ENCODE measurements at places on chromosomes 2 and 18.

DNA sequence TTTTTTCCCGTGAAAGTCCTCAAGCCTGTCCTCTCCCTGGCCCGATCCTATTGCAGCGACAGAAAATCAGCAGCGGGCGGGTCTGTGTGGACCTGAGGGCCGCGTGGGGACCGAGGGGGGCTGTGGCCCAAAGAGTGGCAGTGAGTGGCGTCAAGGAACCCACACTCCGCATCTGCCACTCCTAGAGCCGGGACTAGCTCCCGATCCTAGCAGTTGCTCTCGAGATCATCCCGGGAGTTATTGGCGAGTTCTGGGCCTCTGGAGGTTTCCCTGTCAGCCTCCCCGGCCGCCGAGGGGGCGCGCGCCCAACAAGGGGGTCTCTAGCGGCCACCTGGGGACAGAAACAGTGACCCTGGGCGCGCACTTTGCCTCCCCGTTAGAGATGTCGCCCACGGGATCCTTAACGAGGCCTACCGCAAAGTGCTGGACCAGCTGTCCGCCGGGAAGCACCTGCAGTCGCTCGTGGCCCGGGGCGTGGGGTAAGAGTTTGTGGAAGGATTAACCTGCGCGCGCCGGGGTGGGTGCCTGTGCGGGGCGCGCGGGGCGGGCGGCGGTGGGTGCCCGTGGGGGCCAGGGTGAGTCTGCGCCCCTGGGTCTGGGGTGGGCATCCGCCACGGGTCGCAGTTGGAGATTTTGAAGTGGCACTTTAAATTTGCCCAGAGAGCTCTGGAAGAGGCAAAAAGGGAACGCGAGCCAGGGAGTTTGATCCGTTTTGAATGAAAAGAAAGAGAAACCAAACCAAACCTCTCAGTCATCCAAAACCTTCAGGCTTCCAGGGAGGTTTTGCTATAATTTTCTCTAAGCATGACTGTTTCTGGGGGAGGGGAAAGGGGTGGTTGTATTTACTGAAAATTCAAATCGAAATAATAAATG, 3.5 kb downstream of the ADCYAP1 start:
- DNase-seq: no peak

DNA sequence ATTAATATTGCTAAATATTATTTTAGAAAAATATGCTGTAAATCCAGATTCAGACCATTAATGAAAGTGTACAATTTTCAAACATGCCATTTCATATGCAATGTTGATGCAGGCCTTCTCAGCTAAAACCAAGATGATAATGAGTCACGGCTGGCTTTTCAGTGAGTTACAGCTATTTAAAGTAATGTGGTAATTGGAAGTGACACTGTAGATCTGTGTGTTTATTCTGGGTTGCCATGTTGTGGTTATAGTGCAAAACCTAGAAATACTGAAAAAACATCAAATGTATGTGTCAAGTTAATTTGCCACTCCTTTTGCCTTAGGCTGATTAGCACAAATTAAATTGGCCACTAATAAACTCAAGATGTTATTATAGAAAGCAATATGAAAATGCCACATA, 506.6 kb downstream of the ERBB4 start:
- no peak for DNase-seq

GRCh38 chr2:134315471-134315870, 61.6 kb downstream of the MGAT5 start:
- no peak for DNase-seq

- no peak for DNase-seq
Measured at GRCh38 chr2:21498016-21498415, 374.2 kb downstream of the TDRD15 start.

DNA sequence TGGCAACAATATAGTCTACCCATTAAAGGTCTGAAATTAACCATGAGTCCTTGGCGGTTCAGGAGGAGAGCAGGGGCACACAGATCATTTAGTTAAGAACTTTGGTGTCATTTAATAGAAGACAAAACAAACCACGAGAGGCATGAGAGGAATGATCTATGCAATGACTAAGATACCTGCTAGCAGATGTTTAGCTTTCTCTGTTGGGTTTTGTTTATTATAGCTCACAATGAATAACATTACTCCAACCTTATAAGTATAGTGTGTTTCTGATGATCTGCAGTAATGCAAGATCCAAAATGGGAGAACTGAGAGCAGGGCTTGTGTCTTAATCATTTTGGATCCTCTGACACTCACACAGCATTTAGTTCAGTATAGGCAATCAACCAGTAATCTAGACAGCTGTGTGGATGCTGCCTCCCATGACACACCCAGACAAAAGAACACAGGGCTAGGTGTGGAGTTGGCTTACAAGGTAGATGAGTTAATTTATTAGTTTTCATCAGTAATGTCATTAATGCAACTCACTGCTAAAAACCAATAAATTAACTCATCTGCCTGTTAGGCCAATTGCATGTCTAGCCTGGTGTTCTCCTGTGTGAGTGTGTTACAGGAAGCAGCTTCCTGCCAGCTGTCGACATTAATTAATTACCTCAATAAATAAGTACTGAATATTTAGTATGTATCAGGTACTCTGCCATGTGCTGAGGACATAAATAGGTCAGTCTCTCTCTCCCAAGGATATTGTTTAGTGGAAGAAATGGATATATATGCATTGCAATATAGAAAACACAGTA, 92.3 kb downstream of the CLIP4 start:
- no peak for DNase-seq

DNA sequence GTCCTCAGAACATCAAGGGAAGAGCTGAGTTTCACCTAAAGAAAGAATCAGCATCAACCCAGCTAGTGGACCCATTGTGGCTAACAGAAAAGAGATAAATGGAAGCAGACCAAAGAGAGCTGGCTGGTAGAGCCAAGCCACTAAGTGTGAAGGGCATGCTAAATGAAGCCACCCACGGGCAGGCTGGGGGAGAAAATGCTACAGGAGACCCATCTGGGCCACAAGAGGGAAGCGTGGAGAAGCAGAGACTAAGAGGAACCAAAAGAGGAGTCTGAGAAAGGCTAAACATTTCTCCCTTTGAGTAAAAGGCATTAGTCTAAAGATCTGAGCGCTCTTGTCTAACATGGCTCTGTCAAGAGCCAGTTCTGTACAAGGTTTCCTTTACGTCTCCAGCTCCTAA, 15.8 kb downstream of the CWC22 start:
- DNase-seq: no peak

DNA sequence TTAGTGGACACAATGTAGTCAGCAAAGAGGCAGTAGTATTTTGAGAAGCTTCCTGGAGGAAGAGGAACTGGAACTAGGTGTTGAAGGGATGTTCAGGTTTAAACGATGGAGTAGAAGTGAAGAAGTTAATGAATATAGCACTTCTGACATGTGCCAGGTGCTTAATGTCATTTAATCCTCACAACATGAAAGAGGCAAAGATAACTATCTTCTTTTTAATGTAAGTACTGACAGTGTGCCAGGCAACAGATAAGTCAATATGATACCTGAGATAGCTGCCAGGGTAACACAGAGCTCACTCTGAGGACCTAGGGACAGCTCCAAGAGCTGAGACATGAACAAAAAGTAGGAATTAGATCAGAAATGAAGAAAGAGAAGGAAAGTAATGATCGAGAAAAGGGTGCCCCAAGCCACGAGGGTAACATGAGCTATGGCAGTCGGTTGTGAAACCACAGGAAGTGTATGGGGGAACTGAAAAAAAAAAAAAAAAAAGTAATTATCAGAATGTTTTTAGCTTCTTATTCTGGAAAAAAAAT, 140.7 kb downstream of the RNF144A start:
- DNase-seq: no peak

DNA sequence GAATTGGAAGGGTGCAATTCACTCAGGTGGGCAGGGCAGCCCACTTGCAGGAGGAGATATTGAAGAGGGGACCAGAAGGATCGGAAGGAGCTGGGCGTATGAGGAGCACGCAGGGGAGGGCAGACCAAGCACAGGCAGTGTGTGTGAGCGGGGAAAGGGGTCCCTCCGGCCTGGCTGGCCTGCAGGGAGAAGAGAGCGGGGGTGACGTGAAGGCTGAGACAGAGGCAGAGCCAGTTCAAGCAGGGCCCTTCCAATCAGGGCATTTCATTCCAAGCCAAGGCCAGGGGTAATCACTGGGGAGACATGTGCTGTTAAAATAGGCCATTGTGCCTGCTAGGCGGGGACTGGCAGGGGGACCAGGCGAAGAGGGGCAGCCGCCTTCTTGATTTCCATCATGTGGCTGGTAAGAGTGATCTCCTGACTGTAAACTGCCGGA, 62.2 kb downstream of the ACKR3 start:
- DNase-seq: no peak

DNA sequence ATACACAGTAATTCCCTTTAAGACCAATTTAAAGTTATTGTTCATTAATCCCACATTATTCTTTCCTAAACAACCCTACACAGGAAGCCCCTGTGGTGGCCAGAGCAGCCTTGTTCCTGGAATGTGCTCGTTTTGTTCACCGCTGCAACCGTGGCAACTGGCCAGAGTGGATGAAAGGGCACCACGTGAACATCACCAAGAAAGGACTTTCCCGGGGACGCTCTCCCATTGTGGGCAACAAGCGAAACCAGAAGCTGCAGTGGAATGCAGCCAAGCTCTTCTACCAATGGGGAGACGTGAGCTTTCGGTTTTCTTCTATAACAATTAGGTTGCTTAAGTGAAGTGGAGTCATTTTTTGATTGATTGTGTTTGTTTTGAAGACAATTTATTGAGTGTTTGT, 101.0 kb downstream of the UNC80 start:
- no peak for DNase-seq

DNA sequence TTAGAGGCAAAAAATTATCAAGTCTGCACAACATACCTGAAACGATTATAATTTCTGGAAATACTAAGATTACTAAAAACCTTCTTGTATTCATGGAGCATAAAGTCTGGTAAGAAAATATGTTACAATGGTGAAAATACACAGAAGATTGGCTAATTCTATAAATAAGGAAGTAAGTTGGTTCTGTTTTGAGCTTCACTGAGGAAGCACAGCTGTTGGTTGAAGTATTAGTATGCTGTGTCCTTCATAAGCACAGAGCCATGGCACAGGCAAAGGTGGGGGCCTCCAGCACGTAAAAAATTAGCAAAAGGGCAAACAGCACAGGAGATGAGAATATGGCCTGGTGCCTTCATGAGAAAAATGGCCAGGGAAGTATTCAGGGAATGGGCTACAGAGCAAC, 40.4 kb upstream of the ANKRD62 start:
- DNase-seq: no peak

DNA sequence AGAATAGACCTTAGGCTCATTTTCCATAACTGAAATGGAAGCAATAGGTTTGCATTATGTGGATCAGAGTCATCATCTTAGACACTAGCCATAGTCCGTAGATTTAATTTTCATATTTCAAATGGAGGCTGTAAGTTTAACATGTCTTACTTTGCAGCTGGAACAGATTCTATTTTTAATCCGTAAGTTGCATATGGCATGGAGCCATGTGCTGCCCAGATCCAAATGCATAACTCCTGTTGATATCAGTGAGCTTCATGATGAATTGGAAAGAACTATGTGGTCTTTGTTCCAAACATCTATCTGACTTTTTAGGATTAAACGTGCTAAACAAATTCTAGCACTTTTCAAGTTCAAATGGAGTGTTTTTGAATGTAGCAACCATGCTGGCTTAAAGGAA, 43.4 kb downstream of the MEIS1 start:
- DNase-seq: no peak

DNA sequence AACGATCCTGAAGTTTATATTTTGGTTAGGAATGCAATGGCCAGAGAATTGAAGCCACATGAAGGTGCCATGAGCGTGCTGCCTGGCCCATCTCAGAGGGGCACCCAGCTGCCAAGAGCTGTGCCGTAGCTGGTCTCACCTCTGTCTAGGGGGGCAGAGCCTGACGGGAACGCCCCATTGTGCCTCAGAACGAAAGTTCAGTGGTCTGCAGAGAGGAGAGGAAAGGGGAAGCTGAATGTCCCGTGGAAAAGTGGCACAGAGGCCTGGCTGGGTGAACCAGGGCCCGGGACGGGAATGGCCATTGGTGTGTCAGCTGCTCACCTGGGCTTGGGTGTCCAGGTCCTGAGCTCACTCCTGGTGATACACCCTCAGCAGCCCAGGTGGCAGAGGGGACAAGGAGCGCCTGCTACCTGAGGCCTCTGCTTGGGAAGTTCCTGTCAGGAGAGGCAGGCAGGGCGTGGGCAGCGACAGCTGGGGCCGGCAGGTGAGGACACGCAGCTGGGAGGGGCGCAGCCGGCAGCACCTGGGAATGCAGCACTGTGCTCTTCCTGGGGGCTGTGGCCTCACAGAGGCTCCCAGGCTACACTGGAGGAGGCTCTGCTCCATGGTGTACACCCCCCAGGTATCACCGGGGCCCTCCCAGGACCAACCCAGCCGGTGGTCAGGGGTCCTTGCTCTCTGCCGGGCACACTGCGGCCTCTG, 67.3 kb downstream of the PARD6G start:
- no peak for DNase-seq

DNA sequence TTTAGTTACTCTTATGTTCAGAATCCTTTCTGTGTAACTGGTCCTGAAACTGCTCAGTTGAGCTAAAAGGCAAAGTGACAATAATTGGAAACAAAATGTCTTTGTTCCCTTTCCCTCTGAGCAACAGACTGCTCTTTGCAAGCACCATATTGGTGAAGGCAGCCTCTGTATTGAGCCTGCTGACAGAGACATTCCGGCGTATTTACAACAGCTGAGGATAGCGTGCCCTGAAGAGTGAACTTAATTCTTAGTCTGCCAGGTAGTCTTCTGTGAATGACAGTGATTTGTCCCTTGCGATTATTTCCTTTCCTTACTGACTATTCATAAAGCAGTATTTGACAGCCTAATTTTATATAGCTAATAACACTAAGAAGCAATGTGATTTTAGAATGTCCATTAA, 239.1 kb downstream of the CPS1 start:
- no peak for DNase-seq

- DNase-seq: no peak
Measured at GRCh38 chr2:9373047-9373446, 50.3 kb downstream of the ITGB1BP1 start.

DNA sequence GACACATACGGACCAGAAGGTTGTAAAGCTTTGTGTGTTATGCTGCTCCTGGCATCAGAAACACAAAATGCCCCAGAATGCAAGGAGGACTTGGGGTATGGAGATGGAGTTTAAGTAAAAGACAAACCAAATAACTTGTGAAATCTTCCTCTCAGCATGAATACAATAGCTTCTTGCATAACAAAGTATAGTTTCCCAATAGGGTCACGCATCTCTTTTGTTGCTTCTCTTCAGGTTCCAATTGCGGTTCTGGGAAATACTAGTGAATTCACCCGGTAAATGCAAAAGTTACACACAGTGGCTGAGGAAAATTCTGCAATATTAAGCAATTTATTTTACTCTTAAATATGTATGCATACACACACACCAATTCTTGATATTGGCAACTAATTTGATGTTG, 339.2 kb upstream of the EPHA4 start:
- no peak for DNase-seq

- DNase-seq: no peak
Measured at GRCh38 chr2:195477996-195478382, 179.0 kb upstream of the SLC39A10 start.

- DNase-seq: no peak
Measured at GRCh38 chr2:100470898-100471514, 724 bp downstream of the NMS start.

GRCh38 chr2:37992601-37993000, 67.5 kb downstream of the RMDN2 start:
- DNase-seq: no peak

All from activated effector memory CD4-positive, alpha-beta T cell treated with Interleukin-2 at 50 U/mL for 16 hours (primary cell).